ENCODE measurements at places on chromosomes 12 and 14.

DNA sequence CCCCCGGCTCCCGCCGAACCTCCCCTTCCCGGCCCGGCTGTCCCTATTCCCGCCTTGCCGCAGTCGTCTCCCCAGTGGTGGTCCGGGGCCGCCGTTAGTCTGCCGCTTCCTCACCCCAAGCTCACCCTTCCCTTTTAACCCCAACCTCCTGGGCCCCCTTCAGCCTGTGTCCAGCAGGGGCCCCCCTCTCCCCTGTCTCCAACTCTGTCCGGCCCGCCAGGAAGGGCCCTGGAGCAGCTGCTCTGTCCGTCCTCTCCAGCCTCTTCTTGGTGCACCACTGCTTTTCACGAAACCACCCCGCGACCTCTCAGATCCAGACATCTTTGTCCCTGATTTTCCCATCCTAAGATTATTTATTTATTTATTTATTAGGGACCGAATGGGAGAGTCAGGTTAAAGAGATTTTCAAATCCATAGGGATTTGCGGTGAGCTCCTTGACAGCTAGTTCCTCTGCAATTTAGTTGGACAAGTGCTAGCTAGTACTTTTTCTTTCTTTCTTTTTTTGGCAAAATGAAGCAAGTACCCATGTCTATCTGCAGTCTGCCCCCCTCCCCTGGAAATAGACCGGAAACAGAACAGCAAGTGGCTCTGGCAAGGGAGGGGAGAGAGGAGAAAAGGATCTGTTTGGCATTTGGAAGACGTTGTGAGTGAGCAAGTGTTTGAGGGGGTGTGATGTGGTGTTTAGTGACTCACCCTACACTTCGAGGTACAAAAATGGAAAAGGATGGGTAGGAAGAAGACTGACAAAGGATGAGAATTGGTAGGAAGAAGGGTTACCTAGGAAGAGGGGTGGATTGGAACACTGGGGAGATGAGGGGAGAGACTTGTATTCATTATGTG lies 632 bp downstream of the UBR7 start:
- H3K36me3 ChIP-seq, result peaks cover 5% of the 10 kb centered on the region
- DNase-seq, result no peak
- no peaks in the 10 kb centered on the region for H3K27me3 ChIP-seq
- H3K4me1 ChIP-seq, result peaks cover 9% of the 10 kb centered on the region
- H3K27ac ChIP-seq, result peak overlapping the region; percentile 88
- peak overlapping the region; percentile 96 for H3K4me3 ChIP-seq

GRCh38 chr12:21538061-21538653 lies 12.1 kb downstream of the SPX start:
- H3K27me3 ChIP-seq, result no peaks in the 10 kb centered on the region
- no peak overlapping the region for H3K4me3 ChIP-seq
- H3K36me3 ChIP-seq, result no peaks in the 10 kb centered on the region

GRCh38 chr14:102316338-102316742 lies 3.2 kb upstream of the ZNF839 start:
- H3K4me1 ChIP-seq, result peaks cover 54% of the 10 kb centered on the region
- no peaks in the 10 kb centered on the region for H3K27me3 ChIP-seq
- peak overlapping the region; percentile 75 for H3K4me3 ChIP-seq
- DNase-seq, result peak; percentile 38
- H3K36me3 ChIP-seq, result no peaks in the 10 kb centered on the region

DNA sequence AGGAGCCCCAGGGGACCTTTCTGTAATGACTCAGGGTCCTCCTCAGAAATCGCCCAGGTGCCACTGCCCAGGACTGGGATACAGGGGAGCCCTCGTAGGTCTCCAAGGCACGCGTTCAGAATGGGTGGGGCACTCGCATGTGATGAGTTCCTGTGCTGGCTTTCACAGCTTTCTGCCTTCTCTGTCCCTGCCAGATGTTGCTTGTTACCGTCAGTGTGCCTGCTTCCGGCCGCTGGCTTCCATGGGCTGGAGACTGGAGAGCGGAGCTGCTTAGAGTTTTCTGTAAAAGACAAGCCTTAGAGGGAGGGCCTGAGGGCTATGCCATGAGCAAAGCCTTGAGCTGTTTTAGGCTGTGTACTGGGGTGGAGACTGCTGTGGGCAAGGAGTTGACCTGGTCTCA lies 75.0 kb upstream of the SLC24A4 start:
- H3K27ac ChIP-seq, result no peak overlapping the region
- DNase-seq, result no peak
- no peak overlapping the region for H3K4me3 ChIP-seq
- H3K36me3 ChIP-seq, result no peaks in the 10 kb centered on the region
- no peaks in the 10 kb centered on the region for H3K4me1 ChIP-seq

DNA sequence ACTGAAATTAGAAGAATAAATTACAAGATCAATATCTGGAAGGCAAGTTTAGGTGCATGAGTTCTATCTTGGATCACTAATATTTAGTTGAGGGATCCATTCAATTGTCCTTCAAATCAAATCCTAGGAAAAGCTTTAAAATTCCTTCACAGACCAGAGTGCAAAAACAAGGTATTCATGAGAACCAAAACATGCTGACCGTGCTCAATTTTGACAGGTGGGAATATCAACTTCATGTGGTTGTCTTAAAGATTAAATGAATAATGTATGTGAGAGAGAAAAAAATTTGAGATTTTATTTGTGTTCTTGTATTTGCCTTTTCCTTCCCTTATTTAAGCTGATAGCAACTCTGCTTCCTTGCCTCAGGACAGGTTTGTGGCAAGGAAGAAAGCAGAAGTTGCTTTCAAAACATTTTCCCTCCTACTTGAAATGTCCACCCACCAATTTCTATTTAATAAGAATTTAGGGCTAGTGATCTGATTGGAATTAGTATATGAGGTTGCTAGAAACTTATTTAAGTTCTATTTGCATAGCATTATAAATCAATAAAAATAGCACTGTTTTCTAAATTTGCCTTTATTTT lies 4.9 kb upstream of the PPP1R12A start:
- peaks cover 3% of the 10 kb centered on the region for H3K4me1 ChIP-seq
- no peaks in the 10 kb centered on the region for H3K27me3 ChIP-seq
- H3K4me3 ChIP-seq, result no peak overlapping the region
- no peak overlapping the region for H3K27ac ChIP-seq
- H3K36me3 ChIP-seq, result no peaks in the 10 kb centered on the region

- H3K4me3 ChIP-seq, result no peak overlapping the region
- no peaks in the 10 kb centered on the region for H3K36me3 ChIP-seq
- H3K4me1 ChIP-seq, result peaks cover 19% of the 10 kb centered on the region
- no peak for DNase-seq
- no peak overlapping the region for H3K27ac ChIP-seq
Observed at GRCh38 chr14:57851354-57851753, 14.5 kb downstream of the SLC35F4 start.

DNA sequence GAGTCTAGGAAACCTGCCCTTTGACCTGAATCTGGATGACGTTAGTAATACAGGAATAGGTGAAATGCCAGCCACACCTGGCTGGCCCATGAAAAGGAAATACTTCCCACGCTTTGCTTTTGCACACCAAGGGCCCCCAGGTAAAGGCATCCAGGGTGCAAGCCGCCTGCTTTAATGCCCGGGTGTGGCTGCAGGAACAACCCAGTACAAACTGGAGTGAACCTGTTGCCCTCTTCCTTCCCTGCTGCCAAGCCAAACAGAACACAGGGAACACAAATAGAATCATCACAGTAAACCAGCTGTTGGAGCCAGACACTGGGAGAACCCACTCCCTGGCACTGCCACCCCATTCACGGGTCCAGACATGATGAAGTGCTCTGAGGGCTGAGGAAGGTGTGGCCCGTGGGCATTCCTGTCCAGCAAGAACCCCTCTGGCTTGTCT lies 24.2 kb upstream of the FOS start:
- no peak overlapping the region for H3K4me3 ChIP-seq
- no peak overlapping the region for H3K27ac ChIP-seq
- no peaks in the 10 kb centered on the region for H3K27me3 ChIP-seq
- no peaks in the 10 kb centered on the region for H3K36me3 ChIP-seq
- no peak for DNase-seq

GRCh38 chr12:84760091-84760865 lies 152.3 kb downstream of the SLC6A15 start:
- H3K27me3 ChIP-seq, result no peaks in the 10 kb centered on the region
- no peaks in the 10 kb centered on the region for H3K4me1 ChIP-seq
- DNase-seq, result no peak
- no peaks in the 10 kb centered on the region for H3K36me3 ChIP-seq
- H3K27ac ChIP-seq, result no peak overlapping the region

DNA sequence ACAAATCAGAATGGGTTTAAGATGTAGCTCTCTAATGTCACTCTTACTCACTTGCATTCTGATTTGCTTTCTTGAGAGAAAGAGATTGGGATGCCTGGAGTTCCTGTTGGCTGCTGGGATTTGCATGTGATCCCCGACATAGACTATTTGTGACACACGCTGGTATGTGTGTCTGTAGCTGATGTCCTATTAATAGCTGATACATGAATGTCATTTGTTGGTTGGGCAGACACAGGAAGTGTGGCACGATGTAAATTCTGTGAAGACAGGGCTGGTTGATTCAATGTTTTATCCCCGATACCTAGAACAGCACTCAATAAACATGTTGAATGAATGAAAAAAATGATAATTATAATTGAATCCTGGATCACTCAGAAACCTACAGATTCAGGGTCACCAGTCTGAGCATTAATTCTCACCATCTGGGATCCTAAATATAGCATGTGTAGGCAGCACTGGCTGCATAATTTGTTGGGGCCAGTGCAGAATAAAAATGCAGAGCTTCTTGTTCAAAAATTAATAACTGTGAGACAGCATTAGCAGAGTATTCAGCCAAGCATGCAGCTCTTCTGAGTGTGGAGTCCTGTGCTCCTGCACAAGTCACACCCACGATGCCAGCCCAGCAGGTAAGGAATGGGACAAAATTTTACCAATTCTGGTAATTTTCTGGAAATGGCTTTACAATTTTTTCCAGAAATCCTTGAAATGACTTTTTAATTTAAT lies 35.5 kb upstream of the SOCS2 start:
- DNase-seq, result no peak
- H3K27ac ChIP-seq, result no peak overlapping the region
- H3K4me1 ChIP-seq, result peaks cover 5% of the 10 kb centered on the region

GRCh38 chr12:108638141-108638827 lies 4.6 kb upstream of the SELPLG start:
- peaks cover 29% of the 10 kb centered on the region for H3K4me1 ChIP-seq
- H3K27me3 ChIP-seq, result no peaks in the 10 kb centered on the region
- no peak for DNase-seq
